ENCODE measurements at places on chromosomes 1 and 21.

- no peak for DNase-seq
Measured at GRCh38 chr1:167805041-167805556, 83.3 kb downstream of the MPZL1 start.

DNA sequence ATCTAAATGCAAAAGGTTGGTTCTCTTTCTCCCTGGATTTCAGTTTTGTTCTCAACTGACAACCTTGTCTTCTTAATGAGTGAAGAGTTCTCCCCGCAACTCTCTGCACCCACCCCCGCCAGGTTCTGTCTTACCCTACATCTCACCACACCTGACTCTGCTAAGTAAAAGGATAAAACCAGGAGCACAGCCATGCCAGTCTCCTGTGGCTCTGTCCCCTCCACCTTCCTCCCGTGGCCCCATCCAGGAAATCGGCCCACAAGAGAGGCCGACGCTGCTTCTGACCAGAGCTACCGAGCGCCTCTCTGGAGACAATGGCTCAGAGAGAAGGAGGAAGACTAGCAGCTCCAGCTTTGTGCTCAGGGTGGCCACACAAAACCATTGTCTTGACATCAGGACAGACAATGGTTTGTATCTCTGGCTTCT lies 72.2 kb downstream of the PLEKHA6 start:
- DNase-seq, result no peak

- no peak for DNase-seq
Measured at GRCh38 chr1:43425045-43425444, 28.7 kb downstream of the HYI start.

- no peak for DNase-seq
Measured at GRCh38 chr1:7528386-7529198, 242.5 kb upstream of the VAMP3 start.

GRCh38 chr1:94668528-94668927 lies 127.0 kb upstream of the F3 start:
- no peak for DNase-seq

GRCh38 chr1:66285618-66286270 lies 248.2 kb upstream of the SGIP1 start:
- no peak for DNase-seq

DNA sequence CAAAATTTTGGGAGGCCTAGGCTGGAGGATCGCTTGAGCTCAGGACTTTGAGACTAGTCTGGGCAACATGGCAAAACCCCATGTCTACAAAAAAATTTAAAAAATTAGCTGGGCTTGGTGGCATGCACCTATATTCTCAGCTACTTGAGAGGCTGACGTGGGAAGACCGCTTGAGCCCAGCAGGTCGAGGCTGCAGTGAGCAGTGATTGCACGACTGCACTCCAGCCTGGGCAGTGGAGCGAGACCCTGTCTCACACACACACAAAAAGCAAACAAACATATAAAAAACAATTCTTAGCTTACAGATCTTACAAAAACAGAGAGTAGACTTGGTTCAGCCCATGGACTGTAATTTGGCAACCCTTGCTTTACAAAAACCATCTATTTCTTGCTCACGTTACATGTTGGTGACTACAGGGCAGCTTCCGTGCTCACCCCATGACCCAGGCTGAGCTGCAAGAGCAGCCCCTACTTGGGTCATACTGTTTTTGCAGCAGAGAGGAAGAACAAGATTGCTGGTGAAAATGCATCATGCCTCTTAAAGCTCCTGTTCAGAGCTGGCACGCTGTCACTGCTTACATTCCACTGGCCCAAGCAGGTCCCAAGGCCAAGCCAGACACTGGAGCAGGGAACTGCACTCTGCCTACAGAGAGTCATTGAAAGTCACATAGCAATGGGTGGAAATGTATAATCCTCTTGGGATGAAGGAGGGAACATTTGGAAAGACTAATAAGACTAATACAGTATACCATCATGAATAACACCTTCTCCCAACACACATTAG lies 13.4 kb upstream of the ZBTB8A start:
- DNase-seq, result no peak

GRCh38 chr1:11499601-11500331 lies 20.8 kb downstream of the DISP3 start:
- no peak for DNase-seq

GRCh38 chr1:183206538-183207122 lies 20.6 kb downstream of the LAMC2 start:
- DNase-seq, result no peak

DNA sequence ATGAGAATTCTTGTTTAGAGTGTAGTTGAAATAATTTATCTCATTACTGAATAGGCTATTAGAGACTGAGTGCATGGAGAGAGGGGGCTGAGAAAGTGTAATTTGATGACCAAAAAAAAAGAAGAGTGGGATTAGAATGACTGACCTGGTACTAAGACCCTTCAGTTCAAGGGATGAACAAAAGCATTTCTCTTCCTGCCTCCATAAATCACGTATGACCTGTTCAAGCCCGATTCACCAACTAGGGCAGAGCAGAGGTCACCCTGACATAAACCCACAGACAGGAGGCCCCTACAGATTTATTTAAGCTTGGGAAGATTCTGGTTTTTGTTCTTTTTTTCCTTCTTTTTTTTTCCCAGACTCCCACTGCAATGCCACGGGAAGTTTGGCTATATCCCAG lies 123.7 kb upstream of the COP1 start:
- DNase-seq, result no peak

DNA sequence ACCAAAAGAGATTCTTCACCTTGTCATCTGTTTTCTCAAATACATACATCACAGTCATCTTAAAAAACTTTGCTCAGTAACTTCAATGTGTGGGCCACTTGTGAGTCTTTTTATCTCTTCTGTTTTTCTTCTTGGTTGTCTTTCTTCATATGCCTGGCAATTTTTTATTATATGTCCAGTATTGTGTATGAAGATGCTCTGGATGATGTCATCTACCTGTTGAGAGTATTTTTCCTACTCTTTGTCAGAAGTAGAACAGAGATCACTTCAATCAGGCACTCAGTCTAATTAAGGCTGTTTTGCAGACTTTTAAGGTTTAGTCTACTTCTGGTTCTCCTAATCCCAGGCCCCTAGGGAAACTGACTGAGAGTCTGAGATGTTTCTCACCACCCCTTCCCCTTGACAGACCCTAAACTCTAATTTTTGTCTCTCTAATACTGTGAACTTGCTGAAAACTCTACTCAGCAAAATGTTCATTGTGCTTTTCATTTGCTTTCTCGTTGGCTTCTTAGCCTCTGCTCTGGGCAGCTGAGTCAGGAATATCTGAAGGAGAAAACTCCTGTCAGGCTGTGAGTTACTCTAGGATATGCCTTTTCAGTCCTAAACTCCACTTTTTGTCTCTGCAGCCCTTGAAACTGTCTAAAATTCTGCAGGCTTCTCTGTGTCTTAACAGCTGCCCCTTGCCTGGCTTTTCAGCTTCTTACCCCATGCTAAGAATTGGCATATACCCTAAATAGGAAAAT lies 33.0 kb upstream of the DNAJC6 start:
- no peak for DNase-seq

- DNase-seq, result no peak
Measured at GRCh38 chr1:156014829-156015228, 5.9 kb downstream of the SSR2 start.

DNA sequence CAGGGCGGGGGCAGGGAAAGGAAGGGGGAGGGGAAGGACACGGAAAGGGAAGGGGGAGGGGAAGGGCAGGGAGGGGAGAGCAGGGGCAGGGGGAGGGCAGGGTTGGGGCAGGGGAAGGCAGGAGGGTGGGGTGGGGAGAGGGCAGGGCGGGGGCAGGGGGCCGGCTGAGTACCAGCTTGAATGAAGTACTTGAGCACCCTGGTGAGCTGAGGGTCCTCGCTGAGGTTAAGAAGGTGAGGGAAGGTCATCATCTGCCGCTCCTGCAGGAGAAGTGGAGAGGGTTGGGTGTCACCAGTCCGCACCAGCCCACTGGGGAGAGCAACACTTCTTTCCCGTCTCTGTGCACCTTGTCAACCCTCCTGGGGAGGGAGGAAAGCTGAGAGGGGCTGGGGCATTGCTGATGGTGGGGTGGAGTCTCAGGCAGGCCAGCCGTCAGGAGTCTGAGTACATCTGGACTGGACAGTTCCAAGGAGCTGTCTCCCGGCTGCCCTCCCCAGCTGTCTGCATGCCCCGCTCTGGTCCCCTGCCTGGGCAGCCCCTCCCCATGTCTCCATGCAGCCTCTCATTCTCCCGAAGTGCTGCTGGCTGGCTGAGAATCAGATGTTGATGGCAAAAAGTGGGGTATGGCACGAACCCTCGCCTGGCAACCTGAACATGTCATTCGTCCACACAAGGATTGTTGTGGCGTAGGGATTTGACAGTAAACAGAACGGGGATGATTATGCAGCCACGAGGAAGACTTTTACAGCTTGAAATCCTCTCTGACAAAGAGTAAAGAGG lies 70.0 kb downstream of the SCCPDH start:
- no peak for DNase-seq

DNA sequence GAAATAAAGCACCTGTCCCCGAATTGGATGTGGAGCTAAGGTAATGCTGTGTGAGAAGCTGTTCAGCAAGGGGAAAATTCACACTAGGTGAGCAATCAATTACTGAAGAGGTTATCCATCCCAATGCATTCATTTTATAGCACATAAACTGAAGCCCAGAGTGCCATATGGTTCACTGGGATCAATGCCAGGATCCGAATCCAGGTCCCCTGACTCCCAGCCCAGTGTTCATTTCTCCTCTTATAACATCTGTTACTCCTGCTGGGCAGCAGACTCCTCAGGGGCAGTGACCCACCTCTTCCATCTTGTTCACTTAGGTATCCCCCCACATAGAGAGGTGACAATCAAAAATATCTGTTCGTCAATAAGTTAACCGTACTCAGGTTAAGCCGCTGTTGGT lies 13.2 kb upstream of the SEC16B start:
- no peak for DNase-seq

DNA sequence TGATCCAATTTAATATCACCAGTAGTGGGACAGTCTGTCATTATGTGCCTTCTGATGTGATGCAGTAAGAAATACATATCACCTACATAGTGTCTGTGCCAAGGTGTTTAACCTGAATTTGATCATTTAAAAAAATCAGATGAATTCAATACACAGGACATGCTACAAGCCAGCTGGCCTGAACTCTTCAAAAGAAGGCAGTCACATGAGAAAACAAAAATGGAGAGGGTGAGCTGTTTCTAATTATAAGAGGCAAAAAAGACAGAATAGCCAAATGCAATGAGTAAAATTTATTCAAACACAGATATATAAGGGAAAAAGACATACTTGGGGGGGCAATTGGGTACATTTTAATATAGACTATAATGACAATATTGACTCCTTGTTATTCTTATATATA lies 66.5 kb downstream of the ST3GAL3 start:
- DNase-seq, result no peak

DNA sequence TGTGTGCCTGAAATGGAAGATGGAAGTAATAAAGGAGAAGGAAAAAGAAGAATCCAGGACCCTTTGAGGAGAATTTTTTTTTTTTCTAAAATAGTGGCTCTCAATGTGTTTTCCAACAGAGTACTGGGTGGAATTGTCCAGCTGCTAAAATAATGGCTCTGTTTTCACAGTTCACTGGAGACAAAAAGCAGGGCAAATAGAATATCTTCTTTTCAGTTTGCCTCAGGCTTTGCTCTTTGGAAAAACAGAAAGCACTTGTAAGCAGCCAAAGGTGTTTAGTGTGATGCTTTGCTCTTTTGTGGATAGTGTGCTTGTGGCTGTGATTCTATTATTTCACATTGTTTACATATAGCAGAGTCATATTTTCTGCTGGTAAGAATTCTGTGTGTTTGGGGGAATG lies 77.4 kb upstream of the MROH9 start:
- DNase-seq, result no peak

DNA sequence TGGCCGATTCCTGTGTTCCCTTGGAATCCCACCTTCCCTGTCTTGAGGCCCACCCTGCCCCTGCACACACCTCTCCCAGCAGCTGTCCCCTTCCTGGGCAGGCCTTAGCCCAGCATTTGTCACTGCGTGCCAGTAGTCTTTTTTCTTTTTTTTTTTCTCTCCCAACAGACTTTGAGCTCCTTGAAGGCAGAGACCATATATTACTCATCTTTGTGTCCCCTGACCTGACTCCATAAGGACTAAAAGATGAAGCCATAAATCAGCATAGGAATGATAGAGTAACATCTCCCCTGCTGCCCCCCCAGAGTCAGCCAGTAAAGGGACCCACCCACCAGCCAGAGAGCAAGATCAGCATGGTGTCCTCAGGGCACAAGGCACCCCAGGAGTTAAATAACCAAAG lies 27.4 kb downstream of the PIGM start:
- DNase-seq, result no peak

DNA sequence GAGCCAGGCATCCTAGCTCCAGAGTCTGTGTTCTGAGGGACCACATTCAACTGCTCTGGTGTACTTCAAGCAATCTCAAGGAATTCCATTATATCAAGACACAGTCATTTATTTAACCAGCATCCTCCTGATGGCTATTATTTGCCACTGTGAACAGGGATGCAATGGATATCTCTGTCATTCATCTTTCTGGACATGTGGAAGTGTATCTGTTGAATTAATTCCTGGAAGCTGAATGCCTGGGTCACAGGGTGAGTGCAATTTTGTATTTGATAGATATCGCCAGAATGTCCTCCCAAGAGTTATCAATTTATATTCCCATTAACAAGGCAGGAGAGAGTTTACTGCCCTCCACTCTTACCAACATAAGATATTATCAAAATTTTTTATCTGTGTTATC lies 24.7 kb upstream of the LRP8 start:
- no peak for DNase-seq

- DNase-seq, result no peak
Measured at GRCh38 chr1:152380932-152381331, 21.1 kb upstream of the FLG2 start.

DNA sequence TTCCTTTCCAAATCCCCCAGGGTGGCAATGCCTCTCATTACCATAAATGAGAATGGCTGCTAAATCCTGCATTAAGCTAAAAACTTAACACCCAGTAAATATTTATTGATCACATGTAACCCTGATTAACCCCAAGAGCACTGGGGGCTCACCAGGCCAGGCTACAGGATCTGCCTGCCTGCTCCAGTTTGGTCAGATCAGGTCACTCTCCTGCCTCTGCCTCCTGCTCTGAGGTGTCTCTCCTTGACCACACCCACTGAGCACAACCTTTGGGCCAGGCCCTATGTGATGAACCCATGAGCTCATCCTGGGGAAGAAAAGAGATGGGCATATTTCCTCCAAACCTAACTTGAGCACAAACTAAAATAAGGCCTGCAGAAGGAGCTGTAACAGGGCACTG lies 93.5 kb downstream of the TRABD2B start:
- DNase-seq, result no peak

DNA sequence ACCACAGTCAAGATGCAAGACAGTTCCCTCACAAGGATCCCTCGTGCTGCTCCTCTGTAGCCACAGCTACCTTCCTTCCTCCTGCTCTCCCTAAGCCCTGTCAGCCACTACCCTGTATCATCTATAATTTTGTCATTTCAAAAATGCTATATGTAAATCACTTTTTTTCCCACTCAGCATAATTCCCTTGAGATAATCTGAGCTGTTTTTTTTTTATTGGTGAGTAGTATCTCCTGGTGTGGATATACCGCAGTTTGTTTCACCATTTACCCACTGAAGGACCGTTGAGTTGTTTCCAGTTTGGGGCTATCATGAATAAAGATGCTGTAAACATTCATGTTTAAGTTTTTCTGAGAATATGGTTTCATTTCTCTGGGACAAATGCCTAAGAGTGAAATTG lies 88.2 kb downstream of the HUNK start:
- DNase-seq, result no peak

All from left cardiac atrium (tissue), 4 donors.